ENCODE measurements at places on chromosomes 12 and 14. TPM values are rescaled to one million over a fixed set of nuclear protein-coding genes. Genes with fewer than 3 reads are reported as not detected.

Gene MAP3K9
- 3.0 TPM for total RNA-seq

GRCh38 chr12:110023059-110023980 lies 24.1 kb downstream of the ANKRD13A start:
- DNase-seq = no peak
- no peaks in the 10 kb centered on the region for H3K27me3 ChIP-seq
- peak overlapping the region; percentile 13 for H3K27ac ChIP-seq
- no peak overlapping the region for H3K4me3 ChIP-seq
- peaks cover 24% of the 10 kb centered on the region for H3K4me1 ChIP-seq

Gene SART3
- total RNA-seq = 34.8 TPM

DNA sequence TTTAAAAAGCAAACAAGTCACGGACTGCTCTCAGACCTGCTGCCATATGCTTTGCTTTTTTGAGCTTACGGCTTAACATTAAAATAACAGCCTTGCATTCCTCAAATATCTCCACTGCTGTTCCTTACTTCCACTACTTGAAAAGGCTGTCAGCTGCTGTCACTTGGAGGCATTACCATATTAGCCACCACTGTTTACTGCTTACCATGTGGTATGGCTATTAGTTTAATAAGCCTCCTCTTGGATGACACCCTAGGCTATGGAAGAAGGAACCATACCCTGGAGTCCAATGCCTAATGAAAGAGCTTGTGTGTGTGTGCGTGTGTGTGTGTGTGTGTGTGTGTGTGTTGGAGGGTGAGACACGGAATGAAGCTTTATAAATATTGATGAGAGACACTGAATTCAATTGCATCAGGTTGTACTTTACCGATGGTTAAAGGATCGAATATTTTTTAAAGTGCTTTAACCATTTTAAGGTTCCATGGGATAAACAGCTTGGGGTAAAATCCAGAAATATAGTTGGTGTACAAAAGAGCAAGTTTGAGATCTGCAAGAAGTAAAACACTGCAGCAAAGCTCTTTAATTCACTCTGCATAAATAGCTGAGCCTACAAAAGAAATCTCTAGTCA lies 174.5 kb downstream of the TTC7B start:
- H3K36me3 ChIP-seq = peaks cover 11% of the 10 kb centered on the region
- peaks cover 32% of the 10 kb centered on the region for H3K4me1 ChIP-seq
- no peaks in the 10 kb centered on the region for H3K27me3 ChIP-seq
- peak overlapping the region; percentile 16 for H3K4me3 ChIP-seq

- H3K27ac ChIP-seq = no peak overlapping the region
- peaks cover 7% of the 10 kb centered on the region for H3K36me3 ChIP-seq
- H3K4me1 ChIP-seq = peaks cover 51% of the 10 kb centered on the region
- DNase-seq = no peak
- no peaks in the 10 kb centered on the region for H3K27me3 ChIP-seq
Measured at GRCh38 chr14:71521238-71522135, 410.7 kb upstream of the RGS6 start.

DNA sequence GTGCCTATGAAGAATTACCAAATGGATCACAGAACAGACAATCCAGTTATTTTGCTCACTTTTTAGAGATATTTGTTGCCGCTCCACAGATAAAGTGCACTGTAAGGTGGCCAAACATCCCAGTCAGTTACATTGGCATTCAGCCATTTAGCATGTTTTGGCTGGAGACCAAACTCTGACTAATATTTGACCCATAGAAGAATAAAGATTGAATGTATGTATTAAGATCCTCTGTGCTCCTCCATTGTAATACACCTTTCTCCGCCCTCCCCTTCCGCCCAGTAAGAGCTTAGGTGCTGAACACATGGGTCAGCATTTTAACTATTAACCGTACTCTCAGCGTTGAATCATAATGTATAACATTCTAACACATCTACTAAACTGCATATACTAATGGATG lies 163.4 kb downstream of the ANO6 start:
- no peaks in the 10 kb centered on the region for H3K27me3 ChIP-seq
- H3K36me3 ChIP-seq = peaks cover 16% of the 10 kb centered on the region
- peak overlapping the region; percentile 6 for H3K27ac ChIP-seq

- H3K27me3 ChIP-seq = peaks cover 4% of the 10 kb centered on the region
- H3K4me1 ChIP-seq = no peaks in the 10 kb centered on the region
- no peak for DNase-seq
- no peak overlapping the region for H3K27ac ChIP-seq
- no peaks in the 10 kb centered on the region for H3K36me3 ChIP-seq
Measured at GRCh38 chr12:55392032-55392795, 8.1 kb upstream of the OR6C65 start.

DNA sequence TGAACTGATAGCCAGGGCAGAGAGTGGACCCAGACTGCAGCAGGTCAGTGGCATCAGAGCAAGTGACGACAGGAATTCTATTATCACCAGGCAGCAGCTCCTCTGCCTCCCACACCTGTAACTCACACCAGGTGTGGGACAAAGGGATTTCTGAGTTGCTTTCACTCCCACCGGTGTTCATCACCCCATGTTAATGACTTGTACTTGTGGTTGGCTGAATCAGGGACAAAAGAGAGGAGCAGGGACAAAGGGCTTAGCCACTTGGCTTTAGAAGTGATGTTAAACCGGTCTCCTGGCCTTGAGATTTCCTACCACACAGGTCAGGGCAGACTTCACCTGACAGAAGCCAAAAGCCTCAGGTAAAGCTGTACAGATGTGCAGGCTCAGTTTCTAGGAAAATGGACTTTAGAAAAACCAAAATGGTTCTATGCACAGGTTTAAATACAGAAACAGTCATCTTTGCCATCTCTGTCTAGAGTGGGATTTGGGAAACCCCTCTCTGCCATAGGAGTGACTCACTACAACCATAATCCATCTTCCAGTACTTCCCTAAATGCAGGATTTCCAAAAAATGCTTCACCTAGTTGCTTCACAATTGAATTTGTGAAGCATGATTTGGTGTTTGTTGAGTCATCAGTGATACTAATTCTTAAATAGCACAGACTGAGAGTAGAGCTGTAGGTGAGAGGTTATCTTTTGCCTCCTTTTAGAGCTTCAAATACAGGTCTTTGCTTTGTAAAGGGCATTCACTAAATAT lies 158.5 kb downstream of the PRKCH start:
- no peaks in the 10 kb centered on the region for H3K36me3 ChIP-seq
- peaks cover 42% of the 10 kb centered on the region for H3K4me1 ChIP-seq
- no peak overlapping the region for H3K27ac ChIP-seq
- H3K4me3 ChIP-seq = no peak overlapping the region
- DNase-seq = no peak
- no peaks in the 10 kb centered on the region for H3K27me3 ChIP-seq

Gene AQP2
- total RNA-seq = not detected

Gene SERPINA12
- total RNA-seq = not detected

DNA sequence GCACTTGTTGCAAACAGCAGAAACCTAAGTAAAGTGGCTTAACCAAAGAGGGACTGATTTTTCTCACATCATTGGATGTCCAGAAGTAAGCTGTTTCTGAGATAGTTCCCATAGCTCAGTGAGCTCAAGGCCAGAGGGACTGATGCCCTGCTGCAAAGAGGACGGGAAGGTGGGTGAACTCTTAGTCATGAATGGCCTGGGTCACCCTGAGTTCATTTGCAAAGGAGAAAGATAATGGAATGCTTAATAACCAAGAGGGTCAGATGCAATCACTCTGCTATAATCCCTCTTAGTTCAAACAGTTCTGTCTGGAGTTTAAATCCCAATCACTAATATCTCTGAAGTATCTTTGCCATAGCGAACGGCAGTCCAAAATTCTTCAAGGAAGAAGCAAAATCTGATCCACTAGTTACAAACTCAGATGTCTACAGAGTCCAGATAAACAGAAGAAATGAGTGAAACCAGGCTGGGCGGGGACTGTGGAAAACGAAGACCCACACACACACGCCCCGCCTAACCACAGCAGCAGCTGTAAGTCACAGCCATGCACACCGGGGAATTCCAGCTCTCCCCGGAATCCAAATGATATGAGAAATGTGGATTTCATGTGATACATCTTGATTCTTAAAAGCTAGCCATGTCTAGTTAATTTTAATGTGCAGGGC lies 289.5 kb downstream of the TMEM132D start:
- H3K27me3 ChIP-seq = no peaks in the 10 kb centered on the region
- H3K4me1 ChIP-seq = peaks cover 11% of the 10 kb centered on the region
- H3K27ac ChIP-seq = peak overlapping the region; percentile 58
- no peak overlapping the region for H3K4me3 ChIP-seq

GRCh38 chr14:68757618-68758081 lies 35.2 kb downstream of the ZFP36L1 start:
- no peak overlapping the region for H3K4me3 ChIP-seq
- no peak for DNase-seq
- peaks cover 23% of the 10 kb centered on the region for H3K4me1 ChIP-seq
- no peaks in the 10 kb centered on the region for H3K27me3 ChIP-seq

GRCh38 chr12:59041241-59042121 lies 121.2 kb upstream of the LRIG3 start:
- no peaks in the 10 kb centered on the region for H3K36me3 ChIP-seq
- H3K27ac ChIP-seq = peak overlapping the region; percentile 91
- DNase-seq = no peak
- H3K4me1 ChIP-seq = peaks cover 61% of the 10 kb centered on the region
- peak overlapping the region; percentile 2 for H3K4me3 ChIP-seq
- no peaks in the 10 kb centered on the region for H3K27me3 ChIP-seq

Gene BEGAIN
- 6.5 TPM for total RNA-seq

DNA sequence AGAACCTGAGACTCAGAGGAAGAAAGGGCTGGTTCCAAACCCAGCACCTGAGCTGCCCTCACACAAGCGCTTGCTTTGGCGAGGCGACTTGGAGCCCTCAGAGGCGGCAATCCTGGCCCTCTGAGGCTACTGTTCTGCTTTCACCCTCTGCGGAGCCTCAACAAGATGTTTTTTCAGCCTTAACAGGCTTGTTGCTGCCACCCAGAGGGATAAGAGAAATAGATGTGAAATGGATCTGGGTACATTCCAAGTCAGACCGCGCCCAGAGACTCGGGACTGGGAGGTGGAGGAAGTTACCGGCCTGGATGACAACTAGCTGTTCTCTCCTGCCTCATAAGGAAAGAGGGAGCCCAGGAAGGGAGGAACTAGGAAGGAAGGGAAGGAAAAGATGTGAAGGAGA lies 89.6 kb downstream of the TTC7B start:
- peak overlapping the region; percentile 71 for H3K27ac ChIP-seq
- H3K27me3 ChIP-seq = no peaks in the 10 kb centered on the region
- peak overlapping the region; percentile 10 for H3K4me3 ChIP-seq
- DNase-seq = no peak
- H3K36me3 ChIP-seq = peaks cover 1% of the 10 kb centered on the region
- H3K4me1 ChIP-seq = peaks cover 18% of the 10 kb centered on the region

Gene DPPA3
- not detected for total RNA-seq

Gene SLCO1B1
- not detected for total RNA-seq

DNA sequence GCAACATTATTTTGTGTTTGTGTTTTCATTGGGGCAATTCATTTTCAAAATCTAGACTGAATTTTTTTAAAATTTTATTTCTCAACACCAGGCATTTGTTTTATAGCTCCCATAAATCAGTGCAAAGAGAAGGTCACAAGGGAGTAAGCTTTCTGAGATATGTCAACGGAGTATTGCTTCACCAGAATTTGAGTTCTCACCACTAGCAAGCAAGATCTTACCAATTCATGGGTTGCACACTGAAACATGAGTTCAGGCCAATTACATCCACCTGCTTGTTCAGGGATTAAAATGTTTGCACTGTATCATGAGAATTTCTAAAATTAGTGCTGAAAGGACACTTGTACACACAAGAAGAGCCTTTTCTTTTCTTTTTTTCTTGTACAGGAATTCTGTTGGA lies 121.9 kb downstream of the CAND1 start:
- no peaks in the 10 kb centered on the region for H3K27me3 ChIP-seq
- no peaks in the 10 kb centered on the region for H3K36me3 ChIP-seq
- peaks cover 17% of the 10 kb centered on the region for H3K4me1 ChIP-seq
- no peak for DNase-seq
- H3K27ac ChIP-seq = no peak overlapping the region

All from chondrocyte (in vitro differentiated cells).